HT-29 (cell line): ENCODE measurements at places on chromosomes 6 and 20. TPM values are rescaled to one million over a fixed set of nuclear protein-coding genes. Genes with fewer than 3 reads are reported as not detected.

GJA10 gene
- total RNA-seq = not detected in 2 replicates

HLA-DQA1 gene
- not detected in 2 replicates for total RNA-seq

ULBP1 gene
- total RNA-seq = 0.13 TPM in 1 of 2 replicates, not detected in the other

TSHZ2 gene
- total RNA-seq = 0.05 and 0.81 TPM in 2 replicates

VWA7 gene
- total RNA-seq = 5.6 and 11.2 TPM in 2 replicates

TAP1 gene
- total RNA-seq = 15.2 and 20.9 TPM in 2 replicates

GRCh38 chr6:109002051-109002697 is 92.5 kb downstream of the SESN1 start:
- DNase-seq = no peak

GRCh38 chr20:35742741-35743523 is 872 bp upstream of the RBM39 start:
- DNase-seq = peak; percentile 63

GRCh38 chr20:38649275-38649891 is 47.8 kb downstream of the ARHGAP40 start:
- peak; percentile 58 for DNase-seq

DNA sequence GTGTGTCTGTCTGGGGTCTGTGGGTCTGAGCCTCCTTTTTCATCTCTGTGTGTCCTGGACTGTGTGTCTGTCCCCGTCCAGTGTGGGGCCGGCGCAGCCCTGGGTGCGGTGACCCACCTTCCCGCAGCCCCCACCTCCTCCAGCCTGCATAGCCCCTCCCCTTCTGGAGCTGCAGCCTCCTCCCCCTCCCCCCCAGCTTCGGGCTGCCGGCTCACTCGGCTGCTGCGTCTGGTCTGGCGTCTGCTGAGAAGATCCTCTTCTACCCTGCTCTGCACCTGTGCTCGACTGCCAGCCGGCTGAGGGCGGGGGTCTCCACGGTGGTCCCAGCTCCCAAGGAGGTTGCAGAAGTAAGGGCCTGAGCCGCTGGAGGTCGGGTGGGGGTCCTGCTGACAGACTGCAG is 7.6 kb upstream of the LKAAEAR1 start:
- DNase-seq = no peak

- no peak for DNase-seq
Observed at GRCh38 chr6:77228279-77228678, 235.0 kb downstream of the HTR1B start.

GRCh38 chr20:4956200-4956810 is 45.0 kb downstream of the SLC23A2 start:
- peak; percentile 80 for DNase-seq
